ENCODE measurements at places on chromosomes 13 and 19.

GRCh38 chr13:98298599-98298998 lies 121.5 kb upstream of the RNF113B start:
- no peak for DNase-seq

- no peak for DNase-seq
Measured at GRCh38 chr13:110929104-110929777, 14.4 kb upstream of the ANKRD10 start.

DNA sequence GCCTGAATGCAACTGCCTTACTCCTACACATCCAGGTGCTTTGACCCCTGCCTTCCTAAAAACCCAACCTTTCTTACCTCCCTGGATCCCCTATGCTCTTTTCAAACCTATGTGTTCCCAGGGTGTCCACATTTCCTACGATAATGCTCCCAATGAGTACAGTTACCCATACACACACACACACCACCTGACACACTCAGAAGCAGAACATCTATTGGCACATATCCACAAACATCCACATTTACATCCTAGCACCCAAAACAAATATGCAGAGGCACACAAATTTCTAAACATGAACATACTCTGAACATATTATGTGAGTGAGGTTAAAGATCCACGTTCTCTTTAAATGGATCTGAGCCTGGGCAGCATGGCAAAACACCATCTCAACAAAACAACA lies 22.4 kb upstream of the PLAUR start:
- no peak for DNase-seq

GRCh38 chr13:97659602-97660001 lies 225.6 kb downstream of the RAP2A start:
- no peak for DNase-seq

DNA sequence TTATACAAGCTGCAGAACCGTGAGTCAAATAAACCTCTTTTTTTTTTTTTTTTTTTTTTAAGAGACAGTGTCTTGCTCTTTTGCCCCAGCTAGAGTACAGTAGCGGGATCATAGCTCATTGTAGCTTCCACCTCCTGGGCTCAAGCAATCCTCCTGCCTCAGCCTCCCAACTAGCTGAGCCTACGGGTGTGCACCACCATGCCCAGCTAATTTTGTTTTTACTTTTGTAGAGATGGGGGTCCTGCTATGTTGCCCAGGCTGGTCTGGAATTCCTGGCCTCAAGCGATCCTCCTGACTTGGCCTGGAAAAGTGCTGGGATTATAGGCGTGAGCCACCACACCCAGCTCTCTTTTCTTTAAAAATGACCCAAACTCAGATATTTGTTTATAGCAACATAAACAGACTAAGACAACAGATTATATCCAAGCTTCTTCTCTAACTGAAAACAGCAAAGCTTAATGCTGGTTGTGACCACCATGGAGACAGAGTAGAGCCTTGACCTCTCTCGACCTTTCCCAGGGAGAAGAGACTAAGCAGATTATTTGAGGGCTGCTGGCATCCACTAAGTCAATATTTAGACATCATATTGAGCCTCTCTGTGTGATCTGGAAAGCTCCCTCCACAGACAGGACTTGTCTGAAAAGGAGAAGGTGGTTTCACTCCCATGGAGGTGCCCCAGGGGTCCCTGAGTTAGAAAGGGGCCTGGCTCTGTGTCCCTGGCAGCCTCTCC lies 150.0 kb downstream of the KCTD15 start:
- no peak for DNase-seq

DNA sequence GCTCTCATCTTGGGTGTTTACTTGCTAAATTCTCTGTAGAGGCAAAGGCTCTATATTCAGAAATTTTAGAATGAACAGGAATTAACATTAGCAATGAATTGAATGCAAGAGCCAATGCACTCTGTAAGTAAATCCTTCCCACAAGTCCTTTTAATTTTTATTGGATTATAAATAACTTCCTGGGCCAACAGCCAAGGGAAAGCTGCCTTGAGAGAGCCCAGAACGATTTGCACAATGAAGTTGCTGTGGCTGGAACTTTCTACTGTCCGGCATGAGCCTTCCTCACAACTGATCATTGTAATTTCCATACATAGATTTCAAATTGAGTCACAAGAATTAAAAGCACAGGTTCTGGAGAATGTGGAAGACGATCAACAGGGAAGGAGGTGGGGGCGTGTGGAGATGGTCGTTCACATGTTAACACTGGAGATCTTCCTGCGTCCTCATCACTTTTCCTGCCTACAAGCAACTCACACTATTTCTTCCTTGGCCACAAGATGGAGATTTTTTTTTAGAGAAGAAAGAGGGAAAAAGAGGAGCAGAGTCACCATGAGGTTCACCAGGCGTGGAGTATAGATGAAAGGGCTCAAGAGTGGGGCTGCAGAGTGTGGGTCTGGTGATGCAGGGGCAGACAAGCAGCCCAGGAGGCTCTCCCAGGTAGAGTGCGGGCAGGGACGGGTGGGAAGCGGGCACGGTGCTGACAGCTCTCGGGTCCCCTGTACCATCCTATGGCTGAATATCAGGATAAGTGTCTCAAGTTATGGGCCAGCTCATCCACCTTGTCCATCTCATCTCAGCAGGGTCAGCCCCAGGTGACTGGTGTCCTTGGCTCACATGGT lies 110.7 kb downstream of the SOX1 start:
- no peak for DNase-seq

GRCh38 chr13:24083722-24084421 lies 76.6 kb upstream of the SPATA13 start:
- DNase-seq: no peak

DNA sequence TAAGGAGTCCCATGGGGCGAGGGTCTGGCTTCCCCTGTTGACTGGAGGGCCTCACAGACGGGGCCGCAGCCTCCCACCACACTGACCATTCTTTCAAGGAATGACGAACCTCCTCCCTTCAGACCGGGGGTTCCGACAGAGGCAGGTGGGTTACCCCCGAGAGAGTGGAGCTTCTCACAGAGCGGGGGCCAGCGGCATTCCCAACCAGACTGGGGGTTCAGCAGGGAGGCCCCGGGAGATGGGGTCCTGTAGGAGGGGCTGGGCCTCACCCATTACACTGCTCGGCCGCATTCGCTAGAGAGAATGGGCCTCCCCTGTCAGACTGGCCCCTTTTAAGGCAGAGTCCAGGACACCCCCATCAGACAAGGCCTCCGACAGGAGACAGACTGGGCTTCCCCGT lies 15.6 kb upstream of the C2CD4C start:
- DNase-seq: no peak

DNA sequence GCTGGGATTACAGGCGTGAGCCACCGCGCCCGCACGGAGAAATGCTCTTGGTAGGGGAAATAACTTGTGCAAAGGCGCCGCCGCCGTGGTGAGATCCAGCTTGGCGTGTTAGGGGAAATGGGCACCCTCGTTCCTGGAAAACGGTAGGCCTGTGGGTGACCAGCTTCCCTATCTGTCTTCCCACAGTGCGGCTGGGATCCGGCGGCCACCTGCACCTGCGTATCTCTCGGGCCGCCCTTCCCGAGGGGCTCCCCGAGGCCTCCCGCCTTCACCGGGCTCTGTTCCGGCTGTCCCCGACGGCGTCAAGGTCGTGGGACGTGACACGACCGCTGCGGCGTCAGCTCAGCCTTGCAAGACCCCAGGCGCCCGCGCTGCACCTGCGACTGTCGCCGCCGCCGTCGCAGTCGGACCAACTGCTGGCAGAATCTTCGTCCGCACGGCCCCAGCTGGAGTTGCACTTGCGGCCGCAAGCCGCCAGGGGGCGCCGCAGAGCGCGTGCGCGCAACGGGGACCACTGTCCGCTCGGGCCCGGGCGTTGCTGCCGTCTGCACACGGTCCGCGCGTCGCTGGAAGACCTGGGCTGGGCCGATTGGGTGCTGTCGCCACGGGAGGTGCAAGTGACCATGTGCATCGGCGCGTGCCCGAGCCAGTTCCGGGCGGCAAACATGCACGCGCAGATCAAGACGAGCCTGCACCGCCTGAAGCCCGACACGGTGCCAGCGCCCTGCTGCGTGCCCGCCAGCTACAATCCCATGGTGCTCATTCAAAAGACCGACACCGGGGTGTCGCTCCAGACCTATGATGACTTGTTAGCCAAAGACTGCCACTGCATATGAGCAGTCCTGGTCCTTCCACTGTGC lies 2.4 kb downstream of the GDF15 start:
- peak; percentile 76 for DNase-seq

DNA sequence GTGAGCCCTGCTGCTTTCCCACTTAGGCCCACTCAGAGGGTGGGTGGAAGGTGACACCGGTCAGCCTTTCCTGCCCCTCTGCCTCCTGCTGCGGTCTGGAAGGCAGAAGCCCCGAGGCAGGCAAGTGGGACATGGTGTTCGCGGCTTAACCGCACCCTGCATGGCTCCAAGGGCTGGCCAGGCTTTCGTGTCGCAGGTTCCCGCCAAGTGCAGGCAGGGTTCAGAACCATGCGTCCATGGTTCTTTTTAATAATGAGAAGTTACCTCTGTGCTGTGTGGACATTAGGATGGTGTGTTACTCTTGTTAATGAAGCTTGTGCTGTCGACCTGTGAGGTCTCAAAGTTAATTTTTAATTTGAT lies 986 bp downstream of the DGKH start:
- no peak for DNase-seq

DNA sequence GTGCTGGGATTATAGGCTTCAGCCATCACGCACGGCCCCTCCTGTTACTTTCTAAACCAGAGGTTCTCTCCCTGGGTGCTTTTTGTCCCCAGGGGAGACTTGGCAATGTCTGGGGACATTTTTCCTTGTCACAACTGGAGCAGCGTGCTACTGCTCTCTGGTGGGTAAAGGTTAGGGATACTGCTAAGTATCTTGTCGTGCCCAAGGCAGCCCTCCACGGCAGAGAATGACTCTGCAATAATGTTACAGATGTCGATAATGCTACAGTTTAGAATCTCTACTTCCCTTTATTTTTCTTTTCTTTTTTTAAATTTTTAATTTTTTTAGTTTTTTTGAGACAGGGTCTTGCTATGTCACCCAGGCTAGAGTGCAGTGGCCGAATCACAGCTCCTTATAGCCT lies 38.0 kb downstream of the ADGRE1 start:
- DNase-seq: no peak

GRCh38 chr13:62643007-62643483 lies 1227.4 kb upstream of the PCDH20 start:
- peak; percentile 2 for DNase-seq

DNA sequence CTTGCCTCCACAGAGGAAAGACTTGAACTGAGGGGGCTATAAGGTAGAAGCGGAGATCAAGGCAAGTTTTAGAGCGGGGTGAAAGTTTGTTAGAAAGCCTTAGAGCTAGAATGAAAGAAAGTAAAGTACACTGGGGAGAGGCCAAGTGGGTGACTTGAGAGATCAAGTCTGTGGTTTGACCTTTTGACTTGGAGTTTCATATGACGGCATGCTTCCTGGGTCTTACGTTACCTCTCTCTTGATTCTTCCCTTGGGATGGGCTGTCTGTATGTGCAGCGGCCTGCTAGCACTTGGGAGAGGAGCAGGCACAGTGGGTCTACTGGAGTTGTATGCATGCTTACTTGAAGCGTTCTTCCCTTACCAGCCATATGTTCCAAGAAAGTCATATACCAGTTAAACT lies 1768.5 kb downstream of the PCDH9 start:
- no peak for DNase-seq

- no peak for DNase-seq
Measured at GRCh38 chr19:40717880-40718773, 1.2 kb downstream of the ITPKC start.

DNA sequence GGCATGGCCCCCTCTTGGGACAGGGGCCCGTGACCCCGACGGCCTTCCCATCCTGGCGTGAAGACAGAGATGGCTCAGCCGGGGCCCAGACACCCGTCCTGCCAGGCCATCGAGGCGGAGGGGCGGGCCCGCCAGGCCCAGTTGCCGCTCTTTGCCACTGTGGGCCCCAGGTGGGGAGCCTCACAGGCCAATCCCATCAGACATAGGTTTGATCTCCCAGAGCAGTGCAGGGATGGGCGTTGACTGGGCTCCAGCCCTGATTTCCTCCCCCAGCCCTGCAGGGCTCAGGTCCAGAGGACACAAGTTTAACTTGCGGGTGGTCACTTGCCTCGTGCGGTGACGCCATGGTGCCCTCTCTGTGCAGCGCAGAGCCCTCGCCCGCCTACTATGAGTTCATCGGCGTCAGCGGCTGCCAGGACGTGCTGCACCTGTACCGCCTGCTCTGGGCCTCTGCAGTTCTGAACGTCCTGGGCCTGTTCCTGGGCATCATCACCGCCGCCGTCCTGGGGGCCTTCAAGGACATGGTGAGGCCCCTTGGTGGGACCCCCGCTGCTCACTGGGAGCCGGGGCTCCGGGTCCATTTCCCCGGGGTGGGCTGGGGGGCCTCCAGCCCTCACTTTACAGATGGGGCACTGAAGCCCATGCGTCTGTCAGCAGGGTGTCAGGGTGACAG lies 42.4 kb downstream of the TMEM255B start:
- DNase-seq: no peak

- peak; percentile 63 for DNase-seq
Measured at GRCh38 chr13:76882431-76882830, 3.8 kb downstream of the KCTD12 start.

- DNase-seq: no peak
Measured at GRCh38 chr13:67120872-67121531, 109.1 kb downstream of the PCDH9 start.

GRCh38 chr19:35931874-35932202 lies 4.3 kb upstream of the LRFN3 start:
- no peak for DNase-seq

- no peak for DNase-seq
Measured at GRCh38 chr13:68540244-68540643, 1310.1 kb upstream of the PCDH9 start.

DNA sequence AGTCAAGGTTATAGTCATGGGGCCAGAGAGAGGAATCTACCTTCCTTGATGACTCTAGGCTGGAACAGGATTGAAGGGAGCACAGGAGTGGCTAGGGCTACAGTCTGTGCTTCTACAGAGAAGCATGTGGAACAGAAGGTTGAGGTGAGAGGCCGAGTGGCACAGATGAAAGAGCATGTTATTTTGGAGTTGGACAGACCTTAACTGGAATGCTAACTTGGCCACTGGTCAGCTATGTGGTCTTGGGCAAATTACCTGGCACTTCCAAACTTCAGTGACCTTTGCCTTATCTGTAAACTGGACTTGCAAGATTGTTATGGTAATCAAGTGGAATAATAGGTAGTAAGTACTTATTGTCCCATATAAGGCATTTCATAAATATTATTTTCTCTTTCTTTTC lies 252.7 kb downstream of the KCNRG start:
- no peak for DNase-seq

DNA sequence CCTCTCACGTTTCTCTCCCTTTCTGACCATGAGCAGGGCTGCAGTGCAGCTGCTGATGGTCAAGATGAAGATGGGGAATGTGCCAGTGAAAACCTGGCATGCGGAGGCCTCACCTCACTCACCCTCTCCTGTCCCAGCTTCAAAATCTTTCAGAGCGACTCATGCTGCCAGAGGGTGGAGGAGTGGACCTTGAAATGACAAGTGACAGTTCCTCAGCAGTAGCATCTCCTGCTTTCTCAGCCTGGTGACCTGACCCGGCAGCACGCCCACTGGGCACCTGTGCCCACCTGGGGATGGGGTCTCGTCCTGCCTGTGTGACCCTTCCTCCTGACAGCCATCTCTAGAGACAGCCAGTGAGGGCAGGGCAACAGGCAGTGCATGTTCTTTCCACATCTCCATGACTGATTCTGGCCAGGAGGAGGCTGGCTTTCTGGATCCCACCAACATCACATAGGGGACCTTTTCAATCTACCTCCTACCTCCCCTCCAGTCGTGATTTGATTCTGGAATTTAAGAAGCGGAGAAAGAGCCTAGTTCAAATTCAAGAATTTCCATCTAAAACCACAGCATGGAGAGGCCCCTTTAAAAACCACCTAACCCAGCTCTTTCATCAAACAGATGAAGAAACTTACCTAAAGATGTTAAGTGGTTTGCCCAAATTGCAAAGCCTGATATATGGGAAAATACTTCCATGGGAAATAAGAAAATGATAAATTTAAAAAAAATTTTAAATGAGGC lies 45.8 kb downstream of the RFX2 start:
- no peak for DNase-seq
